ENCODE measurements at places on chromosomes 6 and 20. TPM values are rescaled to one million over a fixed set of nuclear protein-coding genes. Genes with fewer than 3 reads are reported as not detected.

Gene GDAP1L1
- 0.21 TPM for total RNA-seq

Gene COL10A1
- not detected for total RNA-seq

Gene SLC39A7
- total RNA-seq: 80.1 TPM

Gene MYL9
- 1,946 TPM for total RNA-seq

Gene ADA
- total RNA-seq: 12.2 TPM

Gene DDO
- 12.9 TPM for total RNA-seq

Gene GHRH
- total RNA-seq: 4.2 TPM

Gene RIPOR3
- total RNA-seq: 3.3 TPM

Gene TUBB2B
- 3.9 TPM for total RNA-seq

Gene BCL2L1
- 79.8 TPM for total RNA-seq

Gene FOXC1
- total RNA-seq: 5.5 TPM

Gene ID4
- 9.0 TPM for total RNA-seq

Gene HLA-DQA1
- 7.7 TPM for total RNA-seq

Gene HSPA1A
- 197 TPM for total RNA-seq

Gene C4B
- 177 TPM for total RNA-seq

Gene SLC22A2
- total RNA-seq: not detected

Gene MYH7B
- total RNA-seq: 89.0 TPM

Gene GSTA3
- total RNA-seq: not detected

Gene SLC35F1
- total RNA-seq: 0.81 TPM

Gene ANKEF1
- total RNA-seq: 2.5 TPM

Gene OPRM1
- total RNA-seq: not detected

Gene VSX1
- 0.38 TPM for total RNA-seq

Gene COL9A3
- total RNA-seq: 4.7 TPM

Gene TREM1
- 3.0 TPM for total RNA-seq

Gene CALHM4
- not detected for total RNA-seq

Gene SGK2
- total RNA-seq: 7.9 TPM

Gene EDEM2
- total RNA-seq: 16.6 TPM

Gene SLPI
- total RNA-seq: 86.7 TPM

Gene COL21A1
- 9.2 TPM for total RNA-seq

Gene TMEM170B
- 5.6 TPM for total RNA-seq

Gene FAXC
- 0.42 TPM for total RNA-seq

Gene HLA-DOA
- total RNA-seq: 1.8 TPM

Gene SDCBP2
- 1.4 TPM for total RNA-seq

Gene OOEP
- 0.24 TPM for total RNA-seq

Gene ELOVL4
- total RNA-seq: 0.47 TPM

Gene FRK
- total RNA-seq: 4.8 TPM

Gene PXDC1
- 32.8 TPM for total RNA-seq

Data from left cardiac atrium (tissue), 4 donors.